ENCODE measurements at places on chromosomes 3 and 15.

- no peak for DNase-seq
These were observed 24.3 kb downstream of the CACNA2D3 start for GRCh38 chr3:54146506-54147239.

GRCh38 chr3:99966662-99967416 lies 147.5 kb downstream of the FILIP1L start:
- DNase-seq: no peak

GRCh38 chr3:127162947-127163645 lies 29.8 kb upstream of the PRR23E start:
- no peak for DNase-seq

DNA sequence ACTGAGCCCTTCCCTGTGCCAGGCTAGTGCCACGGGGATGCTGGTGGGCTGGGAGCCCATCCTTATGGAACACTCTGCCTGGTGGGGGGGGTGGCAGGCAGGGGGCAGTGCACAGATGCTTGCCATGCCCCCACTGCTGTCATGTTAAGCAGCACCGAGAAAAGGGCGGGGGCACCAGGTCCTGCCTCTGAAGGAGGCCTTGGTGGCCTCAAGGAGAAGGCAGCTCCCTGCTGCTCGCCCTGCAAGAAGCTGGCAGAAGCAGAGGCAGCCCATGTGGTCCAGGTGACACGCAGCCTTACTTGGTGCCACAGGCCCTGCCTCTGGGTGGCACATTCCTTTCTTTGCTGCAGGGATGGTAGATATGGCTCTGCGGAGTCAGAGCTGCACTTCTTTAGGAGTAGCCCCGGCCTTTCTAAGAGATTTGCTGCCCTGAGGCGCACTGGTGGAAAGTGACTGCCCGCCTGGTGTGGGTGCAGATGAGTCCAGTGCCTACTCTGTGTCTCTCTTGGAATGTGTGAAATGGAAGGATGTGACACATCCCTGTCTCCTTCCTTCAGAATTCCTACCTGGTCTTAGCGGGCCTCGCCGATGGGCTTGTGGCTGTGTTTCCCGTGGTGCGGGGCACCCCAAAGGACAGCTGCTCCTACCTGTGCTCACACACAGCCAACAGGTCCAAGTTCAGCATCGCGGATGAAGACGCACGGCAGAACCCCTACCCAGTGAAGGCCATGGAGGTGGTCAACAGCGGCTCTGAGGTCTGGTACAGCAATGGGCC lies 145.8 kb downstream of the LRRK1 start:
- DNase-seq: no peak

GRCh38 chr3:156635034-156635433 lies 39.4 kb upstream of the TIPARP start:
- no peak for DNase-seq

- no peak for DNase-seq
These were observed 16.6 kb downstream of the LRRC2 start for GRCh38 chr3:46549408-46549904.

DNA sequence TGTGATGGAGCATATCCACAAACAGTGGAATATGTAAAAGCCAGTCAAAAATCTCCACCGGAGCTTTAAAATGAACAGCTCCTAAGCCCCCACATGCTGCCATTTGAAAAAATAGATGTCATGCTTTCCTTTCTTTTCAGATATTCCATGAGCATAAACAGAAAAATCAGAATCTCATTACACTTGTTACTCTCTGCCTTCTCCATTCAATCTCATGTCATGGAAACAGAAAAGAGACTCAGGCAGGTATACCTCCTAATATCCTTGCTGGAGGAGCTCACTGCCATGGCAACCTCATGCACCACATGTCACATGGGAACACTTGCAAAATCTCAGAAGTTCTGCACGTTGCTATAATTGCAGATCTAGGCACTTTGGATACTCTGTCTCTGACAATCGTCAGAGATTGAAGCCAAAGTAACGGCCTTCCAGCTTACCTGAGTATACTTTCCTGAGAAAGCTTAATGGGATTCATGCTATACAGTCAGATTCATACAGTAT lies 317.0 kb upstream of the ADAMTS9 start:
- no peak for DNase-seq

GRCh38 chr15:80706161-80706560 lies 11.1 kb downstream of the ABHD17C start:
- DNase-seq: no peak

- no peak for DNase-seq
These were observed 125.8 kb downstream of the ERC2 start for GRCh38 chr3:56342475-56342874.

- DNase-seq: no peak
These were observed 109.3 kb upstream of the MME start for GRCh38 chr3:154970797-154971196.

Data from SW 1271 (cell line).